GM12878 (cell line): ENCODE measurements at places on chromosomes 4 and X. TPM values are rescaled to one million over a fixed set of nuclear protein-coding genes. Genes with fewer than 3 reads are reported as not detected.

DNA sequence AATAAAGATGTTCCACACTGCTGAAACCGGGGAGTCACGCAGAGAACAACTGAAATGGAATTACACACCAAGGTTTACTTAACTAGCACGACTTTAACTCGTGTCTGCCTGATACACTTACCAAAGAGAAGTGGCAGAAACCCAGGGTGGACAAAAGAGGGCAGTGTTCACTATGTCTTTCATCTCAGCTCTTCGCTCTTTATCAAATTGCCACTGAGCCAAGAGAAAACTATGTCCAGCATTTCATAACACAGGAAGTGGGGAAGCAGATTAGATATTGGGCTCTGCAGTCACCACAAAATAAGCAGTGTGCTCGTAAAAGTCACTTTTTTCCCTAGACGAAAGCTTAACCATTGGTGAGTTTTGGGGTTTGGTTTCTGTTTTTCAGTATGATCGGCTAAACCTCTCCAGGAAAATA, 155.7 kb downstream of the CHIC2 start:
- peak; percentile 8 for DNase-seq

The CXCL1 gene
- not detected in 2 replicates for total RNA-seq

The ANKRD50 gene
- total RNA-seq, result 0.08 and 0.10 TPM in 2 replicates

The BMX gene
- total RNA-seq, result not detected in 2 replicates
